ENCODE measurements at places on chromosomes 4 and X.

- no peak for DNase-seq
Observed at GRCh38 chr4:95869961-95870500, 30.1 kb downstream of the PDHA2 start.

- peak; percentile 64 for DNase-seq
Observed at GRCh38 chrX:2690856-2691542, at the start of gene CD99. TSS of gene CD99 (plus strand) at chrX:2691295. CDS start at chrX:2691361, 66 bp downstream.

- DNase-seq, result no peak
Observed at GRCh38 chr4:128346054-128346716, 58.6 kb upstream of the PGRMC2 start.

- DNase-seq, result no peak
Observed at GRCh38 chrX:13346646-13347045, 26.8 kb upstream of the ATXN3L start.

DNA sequence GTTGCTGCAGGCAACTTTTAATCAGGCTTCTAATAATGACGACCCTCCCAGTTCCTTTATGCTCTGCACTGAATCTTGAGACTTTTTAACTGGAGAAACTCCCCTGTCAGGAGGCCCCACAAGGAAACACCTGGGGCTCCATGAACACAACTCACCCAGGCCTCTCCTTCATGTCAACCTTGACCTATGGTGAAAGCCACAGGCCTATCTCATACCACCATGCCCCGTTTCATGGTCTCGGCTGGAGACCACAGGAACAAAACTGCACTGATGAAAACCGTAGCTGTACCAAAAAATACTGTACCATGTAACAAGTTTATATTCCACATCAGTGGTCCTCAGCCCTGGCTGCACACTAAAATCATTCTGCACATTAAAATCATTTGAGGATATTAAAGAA is 57.0 kb downstream of the ZNF827 start:
- DNase-seq, result no peak

- no peak for DNase-seq
Observed at GRCh38 chr4:125750399-125750798, 435.6 kb downstream of the FAT4 start.

GRCh38 chr4:79492148-79492547 is 84.1 kb upstream of the GK2 start:
- no peak for DNase-seq

- no peak for DNase-seq
Observed at GRCh38 chrX:32937043-32937442, 274.3 kb downstream of the DMD start.

- no peak for DNase-seq
Observed at GRCh38 chrX:110293658-110294057, 24.2 kb downstream of the AMMECR1 start.

GRCh38 chr4:164946810-164947209 is 30.6 kb downstream of the TRIM61 start:
- no peak for DNase-seq

GRCh38 chr4:6693231-6694176 is at the start of gene S100P:
TSS of gene S100P (plus strand) at chr4:6693878. CDS start at chr4:6693933, 55 bp downstream.
- DNase-seq, result no peak

DNA sequence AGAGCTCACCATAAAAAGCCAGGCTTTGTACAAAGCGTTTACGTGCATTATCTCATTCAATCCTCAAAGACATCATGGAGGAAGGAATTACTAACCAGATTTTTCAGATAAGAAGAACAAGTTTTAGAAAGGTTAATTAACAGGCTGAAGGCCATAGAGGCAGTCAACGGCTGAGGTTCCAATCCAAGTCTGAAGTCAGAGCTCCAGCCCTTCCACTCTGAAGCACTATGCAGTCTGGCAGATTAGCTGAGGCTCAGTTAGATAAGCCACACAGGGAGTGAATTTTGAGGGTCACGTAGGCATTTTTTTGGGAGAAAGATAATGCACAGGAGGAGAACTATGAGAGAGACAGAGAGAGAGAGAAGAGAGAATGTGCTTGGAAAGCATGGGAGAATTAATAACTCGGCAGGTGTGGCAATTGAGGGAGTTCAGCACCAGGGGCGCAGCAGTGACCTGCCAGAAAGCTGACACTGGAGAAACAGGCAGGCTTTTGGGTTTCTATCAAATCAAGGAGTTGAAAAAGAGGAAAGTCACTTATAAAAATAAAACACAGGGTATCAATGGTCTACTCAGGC is 116.5 kb upstream of the NAP1L5 start:
- DNase-seq, result no peak

GRCh38 chrX:13334491-13334890 is 14.6 kb upstream of the ATXN3L start:
- DNase-seq, result no peak

DNA sequence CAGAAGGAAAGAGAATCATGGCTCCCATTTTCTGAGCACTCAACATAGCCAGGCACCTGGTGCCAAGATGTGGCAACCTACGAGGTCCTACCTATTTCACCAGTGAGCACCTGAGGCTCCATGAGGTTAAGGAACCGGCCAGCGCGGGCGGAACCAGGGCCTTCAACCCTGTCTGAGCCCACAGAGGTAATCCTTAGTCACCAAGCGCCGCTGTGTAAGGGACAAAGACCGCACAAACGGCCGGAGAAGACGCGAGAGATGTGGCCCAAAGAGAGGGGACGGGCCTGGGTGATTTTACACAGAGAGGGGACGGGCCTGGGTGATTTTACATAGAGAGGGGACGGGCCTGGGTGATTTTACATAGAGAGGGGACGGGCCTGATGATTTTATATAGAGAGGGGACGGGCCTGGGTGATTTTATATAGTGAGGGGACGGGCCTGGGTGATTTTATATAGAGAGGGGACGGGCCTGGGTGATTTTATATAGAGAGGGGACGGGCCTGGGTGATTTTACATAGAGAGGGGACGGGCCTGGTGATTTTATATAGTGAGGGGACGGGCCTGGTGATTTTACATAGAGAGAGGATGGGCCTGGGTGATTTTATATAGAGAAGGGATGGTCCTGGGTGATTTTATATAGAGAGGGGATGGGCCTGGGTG is 114.2 kb downstream of the SMIM20 start:
- DNase-seq, result no peak

GRCh38 chr4:121070696-121071639 is 1.4 kb downstream of the NDNF start:
- DNase-seq, result peak; percentile 9

DNA sequence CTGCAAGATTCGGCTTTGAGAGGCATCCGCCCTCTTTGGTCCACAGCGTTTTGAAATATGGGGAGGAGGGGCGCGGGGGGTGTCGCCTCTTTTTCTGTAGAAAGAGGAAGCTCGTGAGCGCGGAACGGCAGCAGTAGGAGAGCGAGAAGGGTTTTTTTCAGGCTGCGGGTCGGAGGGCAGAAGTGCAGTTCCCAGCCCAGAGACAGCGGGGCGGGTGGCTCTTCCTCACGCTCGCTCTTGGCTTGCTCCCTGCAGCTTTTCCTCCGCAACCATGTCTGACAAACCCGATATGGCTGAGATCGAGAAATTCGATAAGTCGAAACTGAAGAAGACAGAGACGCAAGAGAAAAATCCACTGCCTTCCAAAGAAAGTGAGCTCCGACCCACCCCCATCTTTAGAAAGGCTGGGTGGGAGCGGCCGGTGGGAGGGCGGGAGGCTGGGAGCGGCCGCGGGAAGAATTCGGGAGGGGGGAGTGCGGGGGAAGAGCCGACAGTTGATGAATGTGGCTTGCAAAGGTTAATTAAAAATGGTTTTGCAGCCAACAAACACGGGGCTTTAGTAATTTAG is 1.2 kb downstream of the TMSB4X start:
- DNase-seq, result peak; percentile 46

DNA sequence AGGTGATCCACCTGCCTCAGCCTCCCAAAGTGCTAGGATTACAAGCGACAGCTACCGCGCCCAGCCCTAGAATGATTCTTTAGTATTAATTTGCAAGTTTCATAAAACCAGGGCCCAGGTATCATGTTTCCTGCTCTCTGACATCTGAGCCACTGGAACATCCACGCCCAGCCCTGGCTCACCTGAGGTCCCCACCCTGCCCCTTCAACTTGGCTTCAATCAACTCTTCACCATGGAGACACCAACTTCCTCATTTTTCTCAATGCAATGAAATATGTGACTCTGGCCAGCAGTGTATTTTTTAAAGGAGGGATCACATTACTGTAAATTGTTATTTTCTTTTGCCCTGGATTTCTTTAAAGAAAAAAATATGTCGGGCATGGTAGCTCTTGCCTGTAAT is 3.9 kb downstream of the PRSS12 start:
- DNase-seq, result no peak

DNA sequence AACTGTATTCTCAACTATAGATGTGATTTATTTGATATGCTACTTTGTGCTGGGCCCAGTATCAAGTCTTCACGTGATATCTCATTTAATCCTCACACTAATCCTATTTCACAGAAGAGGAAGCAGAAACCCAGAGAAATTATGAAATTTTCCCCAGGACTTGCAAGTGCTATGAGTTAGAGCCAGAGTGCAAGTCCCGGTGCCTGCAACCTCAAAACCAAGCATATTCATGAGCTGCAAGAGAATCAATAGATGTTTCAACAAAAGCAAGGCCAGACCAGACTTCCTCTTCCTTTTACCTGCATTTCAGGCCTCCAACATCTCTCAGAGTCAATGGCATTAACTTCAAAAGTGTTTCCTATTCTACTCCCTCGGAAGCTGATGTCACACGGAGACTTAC is 92.2 kb upstream of the GATB start:
- DNase-seq, result no peak

DNA sequence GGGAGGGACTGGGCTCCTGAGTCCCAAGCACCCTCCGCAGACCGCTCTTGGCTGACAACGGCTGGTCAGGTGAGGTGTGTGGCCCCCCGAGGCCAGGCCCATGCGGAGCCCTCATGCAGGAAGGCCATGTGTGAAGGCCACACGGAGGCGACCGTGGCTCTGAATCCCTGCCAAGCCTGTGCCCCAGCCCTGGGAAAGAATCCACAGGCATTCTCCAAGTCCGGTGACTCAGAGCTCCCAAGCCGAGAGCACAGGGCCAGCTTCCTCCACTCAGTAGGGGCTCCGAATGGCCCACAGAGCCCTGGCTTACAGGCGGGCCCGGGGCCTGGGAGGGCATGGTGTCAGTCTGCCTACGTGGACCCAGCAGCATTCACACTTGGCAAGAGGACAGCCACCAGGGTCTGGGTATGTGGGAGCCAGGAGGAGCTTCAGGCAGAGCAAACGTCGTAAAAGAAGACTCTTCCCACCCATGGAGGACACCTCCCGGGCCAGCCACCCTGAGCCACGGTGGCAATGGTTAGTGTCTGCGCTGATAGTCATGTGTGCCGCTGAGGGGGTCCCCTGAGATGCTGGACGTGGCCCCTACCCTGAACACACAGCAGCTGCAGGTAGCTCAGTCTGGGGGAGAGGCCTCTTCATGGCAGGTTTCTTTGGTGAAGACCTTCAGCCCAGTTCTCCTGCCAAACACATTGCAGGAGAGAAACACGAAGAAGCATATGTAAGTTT is 105.7 kb downstream of the PSAPL1 start:
- peak; percentile 45 for DNase-seq
